ENCODE measurements at places on chromosomes 2 and 18.

- no peak for DNase-seq
These were observed 355.2 kb downstream of the CMPK2 start for GRCh38 chr2:6510532-6510931.

DNA sequence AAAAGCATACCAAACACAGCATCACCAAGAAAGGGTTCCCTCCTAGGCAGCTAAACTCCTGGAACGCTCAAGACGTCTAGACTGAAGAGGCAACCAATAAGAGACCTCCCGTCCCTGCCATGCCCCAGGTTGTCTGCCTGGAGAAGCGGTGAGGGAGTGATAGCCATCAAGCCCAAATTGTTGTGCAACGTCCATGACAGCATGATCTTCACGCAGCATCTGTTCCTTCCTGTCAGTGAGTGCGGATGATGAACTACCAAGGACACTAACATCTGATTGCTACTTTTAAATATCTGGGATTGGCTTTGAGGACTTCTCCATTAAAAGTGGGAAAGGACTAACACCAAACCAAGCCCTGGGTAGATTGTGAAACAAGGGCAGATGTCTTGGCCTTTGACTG lies 149.7 kb downstream of the TXNL1 start:
- no peak for DNase-seq

DNA sequence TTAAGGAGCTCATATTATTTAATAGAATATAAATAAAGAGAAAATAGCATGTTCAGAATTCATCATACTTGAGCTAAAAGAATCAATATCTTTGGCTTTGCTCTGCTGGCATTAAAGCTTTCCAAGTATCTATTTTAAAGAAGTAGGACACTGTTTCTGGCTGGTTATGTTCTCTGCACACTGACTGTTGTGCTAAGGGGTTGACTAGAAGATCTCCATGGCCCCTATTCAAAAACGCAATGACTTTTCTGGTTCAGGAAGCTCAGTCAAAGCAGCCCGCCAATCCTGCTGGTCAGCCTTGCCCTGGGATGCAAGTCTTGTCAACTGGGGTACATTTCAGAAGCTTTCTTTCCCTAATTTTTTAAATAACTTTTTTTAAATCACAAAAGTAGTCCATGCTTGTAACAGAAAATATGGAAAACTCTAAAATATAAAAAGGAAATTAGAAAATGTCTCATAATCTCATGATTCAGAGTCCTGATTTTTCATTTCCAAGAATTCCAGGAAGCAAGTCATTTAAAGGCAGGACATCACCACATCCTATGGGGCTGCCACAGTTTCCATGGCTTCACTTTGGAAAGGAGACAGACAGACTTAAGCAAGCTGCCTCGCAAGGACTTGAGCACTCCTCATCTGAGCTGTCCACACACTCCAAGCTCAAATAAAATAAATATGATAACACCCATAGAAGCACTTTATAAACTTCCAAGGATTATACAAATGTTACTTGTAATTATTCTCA lies 195.1 kb downstream of the TXNL1 start:
- no peak for DNase-seq

DNA sequence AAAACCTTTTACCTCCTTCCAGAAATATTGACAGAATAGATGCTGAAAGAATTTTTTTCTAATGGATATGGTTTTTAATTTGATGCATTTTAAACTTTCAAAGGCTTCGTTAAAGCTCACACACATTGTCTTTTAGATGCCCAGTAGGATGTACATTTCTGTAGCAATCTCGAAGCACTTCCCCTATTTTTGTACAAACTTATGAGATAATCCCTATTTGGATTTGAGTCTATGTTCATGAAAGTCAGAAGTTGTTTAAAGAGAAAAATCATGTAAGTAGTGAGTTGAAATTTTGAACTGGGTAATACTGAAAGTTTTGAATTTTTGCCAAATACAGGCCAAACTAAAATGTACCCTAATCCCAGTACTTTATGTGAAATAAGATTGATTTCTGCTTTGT lies 38.1 kb upstream of the MMADHC start:
- DNase-seq, result no peak

DNA sequence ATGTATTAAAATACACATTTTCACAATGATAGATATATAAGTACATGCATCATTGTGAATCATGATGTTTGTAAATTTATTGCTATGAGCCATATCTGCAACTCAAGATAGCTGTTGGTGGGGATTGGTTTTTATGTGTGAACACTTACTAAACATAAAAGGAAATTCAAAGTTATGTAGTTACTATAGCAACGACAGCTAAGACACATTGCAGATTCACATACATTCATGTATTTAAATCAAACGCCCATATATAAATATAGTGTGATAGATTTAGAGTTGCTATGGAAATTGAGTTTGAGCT lies 65.6 kb downstream of the MAPRE2 start:
- DNase-seq, result no peak

DNA sequence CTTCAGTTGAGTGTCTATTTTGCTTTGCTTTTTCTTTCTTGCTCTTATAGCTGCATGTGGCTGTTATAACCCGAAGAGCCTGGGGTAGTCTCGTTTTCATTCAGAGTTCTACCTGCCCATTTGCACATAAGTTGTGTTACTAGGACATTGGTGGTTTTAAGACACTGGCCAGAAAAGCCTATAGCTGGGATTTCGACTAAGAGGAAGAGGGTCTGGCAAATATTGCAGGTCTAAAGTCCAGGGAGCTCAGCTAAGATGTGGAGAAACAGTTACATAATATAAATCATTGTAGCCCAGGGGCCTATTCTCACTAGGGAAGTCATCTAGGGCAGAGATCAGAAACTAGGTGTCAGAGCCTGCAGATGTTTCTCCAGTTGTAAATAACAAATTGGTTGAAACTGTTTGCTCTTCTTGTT lies 120.8 kb downstream of the BABAM2 start:
- DNase-seq, result no peak

GRCh38 chr2:237418300-237418699 lies 4.3 kb upstream of the COL6A3 start:
- DNase-seq, result no peak

All from stimulated activated CD8-positive, alpha-beta memory T cell treated with anti-CD3 and anti-CD28 coated beads, Interleukin-7, amount 100 ng/mL, for 24 hours (primary cell).